ENCODE measurements at places on chromosomes 13 and 19.

- DNase-seq: no peak
Observed at GRCh38 chr13:37342205-37342604, 236.7 kb upstream of the CSNK1A1L start.

GRCh38 chr13:50757008-50757407, 86.5 kb downstream of the DLEU7 start:
- DNase-seq: no peak

DNA sequence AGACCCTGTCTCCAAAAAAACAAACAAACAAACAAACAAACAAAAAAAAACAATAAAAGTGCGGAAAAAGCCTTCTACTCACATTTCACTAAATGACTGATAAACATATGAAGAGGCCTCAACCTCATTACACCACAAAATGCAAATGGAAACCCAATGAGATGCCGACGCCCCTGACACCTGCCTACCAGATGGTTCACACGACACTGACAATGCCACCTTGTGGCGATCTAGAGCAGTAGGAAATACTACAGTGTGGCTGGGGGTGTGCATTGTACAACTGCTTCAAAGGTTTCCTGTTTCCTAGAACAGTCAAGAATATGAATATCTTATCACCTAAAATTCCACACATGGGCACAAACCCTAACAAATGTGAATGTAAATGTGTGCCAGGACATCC, 14.0 kb downstream of the SCGB2B2 start:
- no peak for DNase-seq

DNA sequence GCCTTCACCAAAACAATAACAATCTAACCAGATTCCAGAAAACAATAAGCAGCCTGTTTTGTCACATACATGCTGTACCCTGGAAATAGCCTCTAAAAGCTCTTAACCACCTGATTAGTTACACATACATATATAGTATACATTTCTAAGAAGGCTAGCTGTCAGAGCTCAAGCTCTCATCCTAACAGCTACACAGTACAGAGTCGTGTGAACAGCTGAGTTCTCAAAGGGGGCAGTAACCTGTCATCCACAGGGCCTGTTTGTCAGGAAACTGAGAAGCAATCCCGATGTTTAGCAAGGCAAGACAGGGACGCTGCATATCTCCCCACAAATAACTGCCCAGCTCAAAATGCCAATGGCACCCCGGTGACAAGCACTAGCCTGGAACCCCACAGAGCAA, 56.9 kb downstream of the STK24 start:
- DNase-seq: no peak

DNA sequence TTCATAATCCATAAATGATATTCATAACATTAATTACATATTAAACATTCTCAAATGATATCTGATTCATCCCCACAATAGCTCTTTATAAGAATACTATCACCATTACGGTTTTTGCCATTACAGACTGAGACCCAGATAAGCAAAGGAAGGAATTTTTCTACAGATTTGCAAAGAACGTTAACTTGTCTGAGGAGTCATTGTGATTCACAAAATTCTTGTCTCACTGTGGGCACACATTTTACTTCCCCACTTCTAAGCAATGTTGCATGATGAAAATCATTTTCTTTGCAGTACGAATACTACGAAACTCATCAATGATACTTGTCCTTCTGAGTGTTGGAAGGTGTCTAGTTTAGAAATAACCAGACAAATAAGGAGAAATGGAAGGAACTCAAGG, 70.1 kb downstream of the NALCN start:
- DNase-seq: no peak

- no peak for DNase-seq
Observed at GRCh38 chr13:62706048-62706447, 1290.4 kb upstream of the PCDH20 start.

DNA sequence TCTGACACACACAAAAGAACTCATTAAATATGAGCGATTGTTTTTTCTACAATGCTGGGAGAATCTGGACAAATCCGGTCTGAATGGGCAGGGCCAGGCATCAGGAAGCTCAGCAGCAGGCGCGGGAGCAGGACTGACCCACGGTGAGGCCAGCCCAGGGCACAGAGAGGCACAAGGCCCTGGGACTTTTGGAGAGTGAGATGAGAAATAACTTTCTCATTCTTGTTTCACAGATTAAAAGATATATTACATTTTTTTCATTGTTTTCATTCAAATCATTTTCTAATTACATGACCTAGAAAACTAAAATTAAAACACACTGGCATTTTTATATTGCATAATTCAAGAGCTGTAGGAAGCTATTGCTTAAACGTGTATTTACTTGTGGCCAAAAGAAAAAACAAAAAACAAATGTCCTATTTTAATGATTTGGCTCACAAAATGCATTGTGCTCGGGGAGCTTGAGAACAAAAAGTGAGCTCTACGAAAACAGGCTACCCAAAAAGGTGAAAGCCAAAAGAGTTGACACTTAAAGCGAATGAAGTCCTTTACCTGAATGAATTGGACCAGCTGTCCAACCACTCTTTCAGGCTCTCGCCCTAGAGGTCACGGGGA, 133.1 kb downstream of the TNFRSF19 start:
- DNase-seq: no peak

DNA sequence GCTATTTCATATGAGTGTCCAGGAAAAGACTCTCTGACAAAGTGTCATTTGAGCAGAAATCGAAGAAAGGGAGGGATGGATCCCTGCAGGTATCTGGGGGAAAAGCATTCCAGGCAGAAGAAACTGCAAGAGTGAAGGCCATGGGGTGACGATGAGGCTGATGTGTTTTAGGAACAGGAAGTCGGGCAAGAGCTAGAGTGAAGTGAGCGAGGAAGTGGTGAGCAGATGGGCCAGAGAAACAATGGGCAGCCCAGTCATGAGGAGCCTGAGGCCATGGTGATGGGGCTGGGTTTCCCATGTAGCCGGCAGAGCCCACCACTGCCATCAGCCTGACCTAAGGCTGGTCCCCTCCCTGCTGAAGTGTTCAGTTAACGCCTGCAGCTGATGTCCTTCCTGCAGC, 150.2 kb downstream of the TNFSF13B start:
- DNase-seq: no peak

DNA sequence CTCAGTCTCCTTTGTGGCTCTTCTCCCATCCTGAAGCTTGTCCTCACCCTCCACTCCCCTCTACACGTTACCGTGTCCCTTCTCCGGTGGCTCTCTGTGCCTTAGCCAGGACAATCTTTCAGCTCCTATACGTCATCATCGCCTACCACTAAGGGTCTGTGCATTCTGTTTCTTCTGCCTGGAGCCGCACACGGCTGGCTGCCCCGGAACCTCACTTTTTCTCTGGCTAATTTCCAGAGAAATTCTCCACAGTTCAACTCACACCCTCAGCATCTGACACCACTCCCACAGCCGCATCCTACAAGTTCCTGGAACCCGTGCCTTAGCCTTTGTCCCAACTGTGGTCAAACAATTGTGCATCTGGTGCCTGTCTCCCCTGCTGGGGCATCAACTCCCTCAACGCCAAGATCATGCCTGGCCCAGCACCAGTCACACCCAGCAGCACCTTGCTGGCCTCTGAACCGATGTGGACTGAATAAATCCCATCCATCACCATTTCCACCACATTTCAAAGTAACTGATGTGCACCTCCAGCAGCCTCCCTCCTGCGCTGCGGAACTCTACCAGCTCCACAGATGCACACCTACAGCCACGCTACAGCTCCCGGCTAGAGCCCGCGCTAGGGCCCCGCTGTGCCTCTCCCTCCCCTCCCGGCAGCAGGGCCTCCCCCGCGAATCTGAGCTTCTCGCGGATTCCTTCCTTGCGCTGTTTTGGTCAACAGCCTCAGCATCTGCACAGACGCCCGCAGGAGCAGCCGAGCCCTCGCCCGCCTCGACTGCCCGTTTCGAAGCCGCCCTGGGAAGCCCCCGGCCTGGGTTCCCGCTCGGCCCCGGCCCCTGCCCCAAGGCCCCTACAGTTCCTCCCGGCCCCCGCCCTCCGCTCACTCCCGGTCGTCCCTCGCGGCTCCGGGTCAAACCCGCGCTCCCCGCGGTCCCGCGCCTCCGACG, 689 bp downstream of the DCUN1D2 start:
- DNase-seq: peak; percentile 3

GRCh38 chr19:2587001-2587719, 111.2 kb downstream of the GADD45B start:
- no peak for DNase-seq

- no peak for DNase-seq
Observed at GRCh38 chr19:35151273-35152065, 3.1 kb upstream of the FXYD5 start.

DNA sequence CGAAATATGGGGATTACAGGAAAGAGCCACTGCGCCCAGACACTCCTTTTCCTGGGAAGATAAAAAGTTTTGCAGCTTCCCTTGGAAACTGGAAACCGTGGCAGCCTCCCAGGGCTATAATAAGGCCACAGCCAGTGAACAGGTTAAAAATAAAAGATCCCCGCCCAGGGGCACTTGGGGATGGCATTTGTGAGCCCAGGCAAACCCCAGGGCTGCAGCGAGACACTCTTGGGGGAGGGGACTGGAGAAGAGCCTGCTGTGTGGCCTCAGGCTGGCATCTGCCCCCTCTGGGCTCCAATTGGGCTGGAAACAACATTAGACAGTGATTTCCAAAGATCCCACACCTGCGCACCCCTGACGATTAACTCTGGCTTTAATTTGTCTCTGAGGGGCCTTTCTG, 11.2 kb downstream of the FEM1A start:
- DNase-seq: no peak

DNA sequence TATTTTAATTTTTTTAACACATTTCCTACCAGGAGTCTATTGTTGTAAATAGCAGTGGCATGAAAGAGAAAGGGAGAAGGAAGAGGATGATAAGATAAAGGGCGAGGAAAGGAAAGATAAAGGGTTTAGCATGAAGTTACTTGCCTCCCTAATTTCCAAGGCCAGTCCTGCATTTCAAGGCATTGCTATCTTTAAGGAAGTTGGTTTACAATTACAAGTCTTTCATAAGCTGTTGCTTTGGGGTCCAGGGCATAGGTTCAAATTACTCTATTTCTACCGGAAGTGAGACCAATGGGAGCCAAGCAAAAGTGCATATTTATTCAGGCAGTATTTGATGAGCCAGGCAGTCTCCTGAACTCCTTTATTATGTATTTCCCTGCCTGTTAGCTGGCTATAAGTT, 27.7 kb upstream of the UBL3 start:
- no peak for DNase-seq

DNA sequence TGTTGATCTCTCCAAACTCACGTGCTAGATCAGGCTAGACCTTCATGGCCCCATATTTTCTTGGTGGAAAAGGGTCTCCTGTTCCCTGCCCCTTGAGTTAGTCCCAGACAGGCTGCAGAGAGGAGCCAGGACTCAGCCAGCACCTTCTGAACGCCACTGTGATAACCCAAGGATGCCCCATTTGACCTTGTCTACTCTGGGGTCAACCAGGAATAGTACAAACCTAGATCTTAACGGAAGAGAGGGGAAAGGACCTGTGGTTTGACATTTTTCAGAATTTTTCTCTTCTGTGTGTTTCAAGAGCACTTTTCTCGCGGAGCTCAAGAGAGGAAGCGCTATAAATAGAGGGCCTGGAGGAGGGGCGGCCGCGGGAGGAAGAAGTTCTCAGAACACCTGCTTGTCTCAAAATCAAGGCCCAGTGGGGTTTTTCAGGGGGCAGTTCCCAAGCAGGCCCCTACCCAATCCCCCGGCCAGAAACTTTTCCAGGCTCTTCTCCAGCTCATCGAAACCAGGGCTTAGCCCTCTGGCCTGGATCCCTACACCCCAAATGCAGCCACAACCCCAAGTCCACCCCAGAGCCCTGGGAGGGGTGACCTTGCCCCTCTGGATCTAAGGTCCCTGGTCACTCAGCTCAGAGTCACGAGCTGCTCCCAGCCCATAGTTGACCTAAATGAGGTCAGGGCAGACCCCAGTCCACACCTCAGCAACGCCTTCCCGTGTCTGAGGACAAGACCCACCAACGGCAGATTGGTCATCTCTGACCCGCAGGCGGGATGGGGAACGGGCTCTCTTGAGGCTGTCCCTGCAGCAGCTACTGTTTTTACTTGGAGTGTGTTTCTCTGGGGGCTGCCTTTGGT, 75.6 kb upstream of the TM9SF2 start:
- DNase-seq: no peak

DNA sequence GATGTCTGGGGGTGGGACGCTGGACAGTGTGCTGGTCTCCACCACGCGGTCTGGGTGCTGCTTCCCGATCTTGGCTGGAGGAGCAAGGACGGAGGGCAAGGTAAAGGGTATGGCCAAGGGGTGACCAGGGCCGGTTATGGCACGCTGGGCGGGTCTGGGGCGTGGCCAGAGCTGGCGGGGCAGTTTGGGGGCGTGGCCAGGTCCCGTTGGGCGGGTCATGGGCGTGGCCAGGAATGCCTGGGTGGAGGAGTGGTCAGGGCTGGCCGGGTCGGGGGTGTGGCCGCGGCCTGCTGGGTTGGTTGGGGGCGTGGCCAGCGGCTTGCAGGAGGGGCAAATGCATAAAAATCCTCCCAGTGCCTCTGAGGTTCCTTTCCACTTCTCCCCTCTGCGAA, 19.2 kb downstream of the GPX4 start:
- DNase-seq: no peak

DNA sequence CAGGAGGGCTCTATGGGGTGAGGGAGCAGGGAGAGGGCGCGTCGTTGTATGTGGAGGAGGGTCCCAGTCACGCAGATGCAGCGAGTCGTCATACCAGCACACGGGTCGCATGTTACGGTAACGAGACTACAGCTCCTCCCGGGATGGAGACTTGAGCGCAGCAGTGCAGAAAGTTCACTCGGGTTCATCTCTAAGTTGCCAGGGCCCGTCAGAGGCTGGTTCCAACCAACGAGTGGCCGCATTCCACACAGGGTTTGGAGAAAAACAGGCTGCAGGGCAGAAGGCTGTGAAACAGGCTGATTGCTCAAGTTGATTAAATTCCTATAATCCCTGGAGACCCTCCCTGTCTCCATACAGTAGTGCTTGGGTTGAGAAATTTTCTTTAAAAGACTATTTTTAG, 21.9 kb upstream of the TTYH1 start:
- DNase-seq: no peak

GRCh38 chr13:23578411-23579071, 8.3 kb downstream of the TNFRSF19 start:
- peak; percentile 39 for DNase-seq

DNA sequence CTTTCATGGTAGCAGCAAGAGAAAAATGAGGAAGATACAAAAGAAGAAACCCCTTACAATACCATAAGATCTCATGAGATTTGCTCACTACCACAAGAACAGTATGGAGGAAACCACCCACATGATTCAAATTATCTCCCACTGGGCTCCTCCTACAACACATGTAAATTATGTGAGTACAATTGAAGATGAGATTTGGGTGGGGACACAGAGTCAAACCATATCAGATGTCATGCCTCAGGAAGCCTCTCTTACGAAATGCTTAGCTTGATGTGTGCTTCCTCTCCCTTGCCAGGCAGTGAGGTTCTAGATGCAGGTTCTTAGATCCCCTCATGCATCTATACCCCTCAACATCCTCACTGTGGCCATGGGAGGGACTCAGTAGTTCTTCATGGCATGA, 63.2 kb upstream of the RGCC start:
- DNase-seq: no peak

DNA sequence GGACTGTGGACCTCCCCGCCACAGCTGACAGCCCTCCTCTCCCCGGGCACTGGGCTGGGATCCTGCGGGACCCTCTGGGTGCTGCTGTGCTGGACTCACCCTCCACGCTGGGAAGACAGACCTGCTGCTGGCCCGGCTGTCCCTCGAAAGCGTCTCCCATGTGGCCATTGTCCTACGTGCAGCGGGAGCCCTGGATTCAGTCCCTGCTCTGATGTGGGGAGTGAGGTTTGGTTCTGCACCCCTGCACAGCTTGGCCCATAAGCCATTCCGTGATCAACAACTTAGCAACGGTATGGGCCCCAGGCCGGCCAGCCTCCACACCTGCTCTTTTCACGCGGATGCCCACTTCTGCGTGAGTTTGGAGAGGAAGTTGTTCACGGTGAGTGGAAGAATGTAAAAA, 195.2 kb downstream of the TEX29 start:
- no peak for DNase-seq

All from T-helper 22 cell (primary cell).